ENCODE measurements at places on chromosomes 3 and 15.

DNA sequence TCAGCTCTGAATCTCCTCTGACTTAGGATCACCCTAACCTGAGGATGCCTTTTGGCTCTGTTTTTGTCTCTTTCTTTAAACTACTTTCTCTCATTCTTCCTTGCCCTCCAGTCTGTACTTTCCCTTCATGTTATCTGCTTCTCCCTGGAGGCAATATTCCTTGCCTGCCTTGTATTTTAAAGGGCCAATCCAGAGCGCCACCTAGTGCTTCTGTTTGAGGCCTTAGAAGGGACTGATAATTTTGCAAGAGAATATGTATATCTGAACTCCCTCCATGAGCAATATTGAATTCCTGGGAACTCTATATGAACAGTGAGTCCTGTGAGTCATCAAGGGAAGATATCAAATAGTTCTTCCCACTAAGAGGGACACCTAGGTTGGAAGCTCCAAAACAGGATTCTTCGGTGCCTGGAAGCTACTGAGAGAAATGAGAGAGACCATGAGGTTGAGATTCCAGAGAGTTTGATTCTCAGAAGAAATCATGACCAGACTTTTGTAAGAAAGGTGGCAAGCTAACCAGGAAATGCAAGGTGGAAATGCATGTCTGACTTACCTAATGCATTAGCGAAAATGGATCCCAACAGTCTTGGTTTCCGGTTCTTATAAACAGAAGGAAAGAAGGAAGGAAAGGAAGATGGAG, 203.8 kb upstream of the CD96 start:
- peak; percentile 70 for DNase-seq

- DNase-seq, result no peak
Measured at GRCh38 chr15:92822216-92823144, 77.6 kb upstream of the CHD2 start.

DNA sequence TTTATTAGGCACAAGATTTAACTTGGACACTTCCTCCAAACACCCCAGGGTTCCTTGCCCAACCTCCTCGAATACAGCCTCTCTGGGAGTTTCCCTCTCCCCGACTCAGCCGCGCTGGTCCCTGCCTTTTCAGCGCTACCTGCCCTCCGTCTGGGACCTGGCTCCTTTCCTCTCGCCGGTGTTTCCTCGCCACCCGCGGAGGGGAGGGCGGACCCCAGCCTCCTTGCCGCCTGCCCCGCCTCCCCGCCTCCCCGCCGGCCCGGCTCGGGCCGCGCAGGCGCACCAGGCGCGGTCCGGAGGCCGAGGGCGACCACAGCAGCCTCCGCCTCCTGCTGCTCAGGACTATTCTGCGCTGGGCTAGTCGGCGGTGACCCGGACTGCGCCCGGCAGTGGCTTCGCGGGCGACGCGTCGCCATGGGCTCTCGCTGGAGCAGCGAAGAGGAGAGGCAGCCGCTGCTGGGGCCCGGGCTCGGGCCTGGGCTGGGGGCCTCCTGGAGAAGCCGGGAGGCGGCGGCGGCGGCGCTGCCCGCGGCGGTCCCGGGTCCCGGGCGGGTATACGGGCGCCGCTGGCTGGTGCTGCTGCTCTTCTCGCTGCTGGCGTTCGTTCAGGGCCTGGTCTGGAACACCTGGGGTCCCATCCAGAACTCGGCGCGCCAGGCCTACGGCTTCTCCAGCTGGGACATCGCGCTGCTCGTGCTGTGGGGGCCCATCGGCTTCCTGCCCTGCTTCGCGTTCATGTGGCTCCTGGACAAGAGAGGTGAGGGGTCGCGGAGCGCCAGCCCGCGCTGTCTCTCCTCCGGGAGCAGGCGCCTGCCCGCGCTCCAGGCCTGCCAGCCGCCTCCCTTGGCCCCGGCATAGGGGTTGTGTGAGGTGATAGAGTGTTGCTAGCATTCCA, at the start of gene SLC49A4:
SLC49A4 (plus strand) TSS at position 291 of the 895 bp plus-strand sequence; CDS start at position 415, 124 bp downstream.
- DNase-seq, result peak; percentile 77

- DNase-seq, result no peak
Measured at GRCh38 chr15:79919090-79919748, 22.4 kb upstream of the MTHFS start.
